ENCODE measurements at places on chromosomes 13 and 19. TPM values are rescaled to one million over a fixed set of nuclear protein-coding genes. Genes with fewer than 3 reads are reported as not detected.

DNA sequence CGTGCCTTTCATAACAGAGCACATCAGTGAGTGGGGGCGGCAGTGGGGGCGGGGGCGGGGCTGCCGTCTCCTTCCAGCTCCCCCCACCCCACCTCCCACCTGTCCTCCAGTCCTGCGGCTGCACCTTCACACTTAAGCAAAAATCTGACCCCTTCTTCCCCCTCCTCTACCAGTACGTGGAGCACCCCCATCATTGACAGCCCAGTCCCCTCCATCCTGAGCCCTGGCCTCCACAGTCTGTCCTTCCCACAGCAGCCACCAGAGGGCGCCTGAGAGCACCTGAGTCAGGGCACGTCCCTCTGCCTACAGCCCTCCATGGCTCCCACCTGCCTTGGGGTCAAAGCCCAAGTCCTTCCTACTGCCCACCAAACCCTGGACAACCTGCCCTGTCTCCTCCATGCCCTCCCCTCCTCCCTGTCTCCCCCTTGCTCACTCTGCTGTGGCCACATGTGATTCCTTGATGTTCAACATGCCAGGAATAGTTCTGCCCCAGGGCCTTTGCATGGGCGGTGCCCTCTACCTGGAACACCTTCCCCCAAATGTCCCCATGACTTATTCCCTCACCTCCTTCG, 4.0 kb downstream of the EBI3 start:
- peak; percentile 72 for DNase-seq

- DNase-seq, result no peak
Measured at GRCh38 chr13:111911121-111911720, 155.7 kb upstream of the SOX1 start.

DNA sequence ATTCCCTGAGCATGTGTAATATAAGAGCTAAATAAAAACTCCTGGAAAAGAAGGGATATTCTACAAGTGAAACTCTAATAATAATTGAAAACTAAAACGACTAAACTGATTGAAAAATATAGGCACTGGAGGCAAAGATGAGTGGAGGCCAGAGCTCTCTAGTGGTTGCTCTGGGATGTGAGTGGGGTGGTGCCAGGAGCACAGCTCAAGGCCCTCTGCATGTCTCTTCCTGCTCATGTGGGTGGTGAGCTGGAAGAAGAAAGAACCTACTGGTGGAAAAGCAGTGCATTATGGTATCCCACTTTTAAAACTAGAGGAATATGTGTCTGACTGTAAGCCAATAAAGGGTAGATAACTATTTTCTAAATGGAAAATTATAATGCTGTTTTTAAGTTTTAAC, 15.8 kb upstream of the ARHGEF7 start:
- no peak for DNase-seq

The SIGLEC5 gene
- total RNA-seq, result not detected

- no peak for DNase-seq
Measured at GRCh38 chr13:33251131-33251661, 34.4 kb downstream of the STARD13 start.

DNA sequence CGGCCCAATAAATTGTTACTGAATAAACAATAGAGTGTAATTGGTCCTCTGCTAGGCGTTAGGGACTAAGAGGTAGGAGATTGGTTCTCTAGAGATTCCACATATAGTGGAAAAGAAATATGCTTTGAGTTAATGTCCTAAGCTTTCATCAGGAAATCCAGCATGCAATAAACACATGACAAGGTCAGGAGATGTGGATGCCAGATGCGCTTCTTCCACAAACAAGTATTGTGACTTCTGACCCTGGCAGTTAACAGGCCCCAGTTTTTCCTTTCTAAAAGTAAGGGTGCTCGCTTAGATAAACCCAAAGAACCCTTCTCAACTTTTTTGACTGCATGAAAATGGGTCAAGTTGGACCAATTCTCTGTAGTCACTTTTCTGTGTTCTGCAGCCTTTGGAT, 146.5 kb upstream of the SOX21 start:
- no peak for DNase-seq

DNA sequence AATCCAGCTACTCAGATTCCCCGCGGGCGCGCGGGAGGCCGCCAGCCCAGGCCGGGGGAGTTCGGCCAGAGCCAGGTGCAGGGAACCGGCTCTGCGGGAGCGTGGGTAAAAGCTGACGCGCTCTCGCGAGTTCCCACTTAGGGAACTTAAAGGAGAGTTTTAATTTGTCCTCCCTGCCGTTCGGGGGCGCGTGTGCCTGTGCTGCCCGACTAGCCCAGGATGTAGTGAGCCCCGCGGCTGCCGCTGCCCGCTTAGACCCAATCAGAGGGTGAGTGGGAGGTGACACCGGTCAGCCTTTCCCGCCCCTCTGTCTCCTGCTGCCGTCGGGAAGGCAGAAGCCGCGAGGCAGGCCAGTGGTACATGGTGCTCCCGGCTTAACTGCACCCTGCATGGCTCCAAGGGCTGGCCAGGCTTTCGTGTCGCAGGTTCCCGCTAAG, 36.0 kb upstream of the NEK3 start:
- DNase-seq, result peak; percentile 87

- no peak for DNase-seq
Measured at GRCh38 chr19:37845932-37846331, 60.5 kb downstream of the WDR87 start.

DNA sequence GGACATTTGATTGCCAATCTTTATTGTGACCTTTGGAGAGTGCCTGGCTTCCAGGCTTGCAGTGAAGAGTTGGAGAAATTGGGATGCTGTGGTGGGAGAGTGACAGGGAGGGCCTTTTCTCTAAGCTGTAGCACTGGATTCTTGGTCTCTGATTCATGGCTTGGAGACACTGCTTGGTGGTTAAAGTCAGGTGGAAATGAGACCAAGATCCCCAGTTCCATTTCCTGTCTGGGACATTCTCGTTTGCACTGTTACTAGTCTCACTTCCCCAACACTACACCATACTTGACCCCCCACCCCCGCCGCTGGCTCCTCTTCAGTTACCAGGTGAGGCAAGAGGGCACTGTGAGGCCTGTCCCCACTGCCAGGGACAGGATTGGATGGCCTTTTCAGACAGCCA, 2.9 kb downstream of the SUPT5H start:
- no peak for DNase-seq

The ETV2 gene
- total RNA-seq, result 1.2 TPM

DNA sequence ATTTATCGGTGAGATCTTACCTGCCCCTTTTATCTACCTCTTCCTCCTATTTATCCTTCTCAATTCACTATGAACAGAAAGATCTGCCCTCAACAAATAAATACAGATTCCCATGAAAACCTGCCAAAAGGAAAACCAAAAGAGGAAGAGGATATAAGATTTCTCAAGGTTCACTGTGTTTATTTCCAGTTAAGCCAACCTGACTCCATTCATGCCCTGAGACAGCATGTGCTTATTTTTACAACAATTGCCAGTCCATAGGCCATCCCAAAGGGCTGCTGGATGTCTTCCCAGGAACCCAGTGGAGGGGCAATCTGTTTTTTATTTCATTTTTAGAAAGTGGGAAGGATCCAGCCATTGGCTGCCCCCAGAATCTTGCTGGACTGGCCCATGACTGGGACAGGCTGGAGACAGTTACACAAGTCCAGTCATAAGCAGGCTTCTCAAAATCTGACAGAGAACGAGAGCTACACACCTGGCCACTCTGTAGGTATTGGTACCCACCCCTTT, 209.1 kb downstream of the IRS2 start:
- DNase-seq, result no peak

The PSG3 gene
- total RNA-seq, result not detected

GRCh38 chr19:10667867-10668266, 13.7 kb downstream of the ILF3 start:
- DNase-seq, result no peak

The ZNF793 gene
- 10.6 TPM for total RNA-seq

- DNase-seq, result no peak
Measured at GRCh38 chr13:109605846-109606245, 180.5 kb downstream of the IRS2 start.

DNA sequence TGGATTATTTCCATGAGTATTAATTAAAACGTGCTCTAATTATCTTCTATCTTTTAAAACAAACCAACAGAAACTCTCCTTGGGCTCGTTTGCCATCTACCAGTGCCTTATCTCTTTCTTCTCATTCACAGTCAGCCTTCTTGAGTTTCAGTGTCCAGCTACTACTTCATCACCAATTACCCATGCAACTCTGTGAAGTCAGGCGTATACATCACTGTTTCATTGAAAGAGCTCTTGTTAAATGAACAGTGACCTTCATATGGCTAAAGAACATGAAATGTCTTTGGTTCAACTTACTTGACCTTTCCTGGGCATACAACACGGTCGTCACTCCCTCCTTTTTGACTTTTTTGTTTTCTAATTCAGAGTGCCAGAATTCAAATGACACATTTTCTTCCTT, 5.2 kb upstream of the IFT88 start:
- DNase-seq, result no peak

- DNase-seq, result no peak
Measured at GRCh38 chr13:97422118-97423054, 11.6 kb upstream of the RAP2A start.

DNA sequence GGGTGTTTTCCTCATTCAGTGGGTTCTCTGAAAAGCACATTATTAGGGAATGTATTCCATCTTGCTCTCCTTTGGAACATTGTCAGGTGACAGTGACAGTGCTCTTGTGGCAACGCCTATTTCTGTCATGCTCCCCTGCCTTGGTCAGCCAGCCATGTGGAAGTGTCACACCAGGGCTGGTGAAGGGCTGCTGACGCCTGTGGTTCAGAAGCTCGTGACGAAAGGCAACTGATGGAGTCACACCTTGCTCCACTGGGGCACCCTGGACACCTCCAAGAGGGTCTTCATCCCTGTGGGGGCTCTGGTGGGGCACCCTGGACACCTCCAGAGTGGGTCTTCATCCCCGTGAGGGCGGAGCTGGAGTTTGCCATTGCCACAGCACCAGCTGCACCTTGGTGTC, 68.9 kb upstream of the GPR183 start:
- no peak for DNase-seq

DNA sequence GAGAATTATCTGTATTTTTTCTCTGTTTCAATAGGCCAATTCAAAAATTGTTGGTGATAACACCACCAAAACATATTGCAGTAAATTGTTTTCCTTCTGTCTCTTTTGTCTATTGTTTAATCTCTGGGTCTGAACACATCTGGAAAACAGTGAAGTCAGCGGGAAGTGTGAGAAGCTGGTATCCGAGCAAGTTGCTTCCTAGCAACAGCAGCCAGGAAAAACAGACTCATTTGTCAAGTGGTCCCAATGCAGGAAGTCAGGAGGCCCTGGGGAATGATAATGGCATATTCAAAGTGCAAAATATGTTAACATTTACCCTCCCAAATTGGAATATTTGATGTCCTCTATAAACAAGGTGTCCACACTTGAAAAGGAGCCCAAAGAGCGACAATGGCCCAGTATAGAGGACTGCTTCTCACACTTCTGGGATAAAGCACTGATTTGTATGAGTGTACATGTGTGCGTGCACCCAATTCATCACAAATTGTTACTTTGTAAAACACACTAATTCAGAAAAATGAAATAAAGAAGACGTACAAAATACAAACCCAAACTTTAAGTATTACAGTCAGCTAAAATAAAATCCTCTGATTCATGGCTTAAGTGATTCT, 515.0 kb downstream of the TBC1D4 start:
- no peak for DNase-seq

DNA sequence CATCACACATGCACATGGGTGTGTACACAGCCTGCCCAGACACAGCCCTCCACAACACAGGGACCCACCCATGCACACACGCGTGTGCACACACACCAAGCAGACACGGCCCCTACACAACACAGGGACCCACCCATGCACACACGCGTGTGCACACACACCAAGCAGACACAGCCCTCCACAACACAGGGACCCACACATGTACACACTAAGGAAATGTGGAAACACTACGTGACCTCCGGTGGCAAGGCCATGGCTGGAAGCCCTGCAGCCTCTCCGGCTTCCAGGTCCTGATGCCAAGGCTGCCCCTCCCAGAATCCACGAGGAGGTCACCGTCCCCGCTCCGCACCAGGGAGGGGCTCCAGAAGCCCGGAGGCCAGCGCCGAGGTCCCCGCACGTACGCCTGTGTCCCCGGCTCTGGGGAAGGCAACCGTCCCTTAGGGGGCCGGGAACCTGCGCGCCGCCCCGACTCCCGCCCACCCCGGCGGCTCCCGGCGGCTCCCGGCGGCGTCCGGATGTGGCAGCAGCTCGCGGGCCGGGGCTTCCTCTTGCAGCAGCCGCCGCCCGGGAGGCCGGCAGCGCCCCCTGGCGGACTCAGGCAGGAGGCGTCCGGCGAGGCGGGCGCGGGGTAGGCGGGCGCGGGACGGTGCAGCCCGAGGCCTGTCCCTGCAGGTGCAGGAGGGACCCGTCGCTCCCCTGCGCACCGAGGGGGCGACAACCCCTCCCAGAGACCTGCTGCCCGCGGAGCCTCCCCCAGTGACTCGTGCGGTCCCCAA, 29.8 kb upstream of the GRTP1 start:
- peak; percentile 85 for DNase-seq

- peak; percentile 56 for DNase-seq
Measured at GRCh38 chr19:1065606-1066109, 1.3 kb upstream of the ARHGAP45 start.

The CKAP2 gene
- total RNA-seq, result 9.5 TPM

The CEACAM3 gene
- 3.3 TPM for total RNA-seq

DNA sequence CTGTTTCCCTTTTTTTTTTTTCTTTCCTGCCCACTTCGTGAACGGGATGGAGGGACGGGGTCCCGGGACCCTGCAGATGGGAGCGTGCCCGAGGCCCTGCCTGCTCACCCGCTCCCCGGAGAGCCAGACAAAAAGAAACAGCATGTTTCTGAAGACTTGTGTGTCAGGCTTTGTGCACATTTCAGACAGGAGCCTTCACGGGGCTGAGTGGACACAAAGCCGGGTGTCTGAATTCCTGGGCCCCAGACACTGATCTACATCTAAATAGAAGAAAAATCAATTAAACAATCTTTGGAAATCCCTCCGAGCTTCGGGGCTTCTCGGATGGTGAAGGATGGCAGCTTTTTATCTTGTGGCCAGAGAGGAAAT, 4.2 kb downstream of the PGPEP1 start:
- DNase-seq, result no peak

GRCh38 chr13:45303026-45303425, 38.0 kb downstream of the TPT1 start:
- no peak for DNase-seq

DNA sequence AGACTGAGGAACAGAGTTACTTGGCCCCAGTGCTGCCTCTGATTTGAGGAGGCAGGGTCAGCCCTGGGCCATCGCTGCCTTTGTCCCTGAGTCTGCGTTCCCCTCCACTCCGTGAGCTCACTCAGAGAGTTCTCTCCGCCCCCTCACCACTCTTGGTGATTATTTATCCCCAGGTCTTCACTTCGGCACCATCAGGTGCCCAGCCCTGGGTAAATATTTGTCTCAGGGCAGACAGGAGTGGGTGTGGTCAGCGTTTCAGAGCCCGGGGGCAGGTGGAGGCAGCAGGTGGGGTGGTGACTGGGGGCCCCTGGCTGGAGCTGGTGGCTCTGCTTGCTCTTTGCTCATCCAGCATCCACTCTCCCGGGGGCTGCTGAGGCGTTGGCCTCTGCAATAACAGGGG, 20.6 kb downstream of the PPP1R37 start:
- DNase-seq, result no peak
